Ascending aorta (tissue), 2 donors: ENCODE measurements at places on chromosomes 3 and 15. TPM values are rescaled to one million over a fixed set of nuclear protein-coding genes. Genes with fewer than 3 reads are reported as not detected.
A peak's percentile ranks its signal among the peaks of the same experiment; 100 is the strongest.

The SLC9C1 gene
- total RNA-seq: 0.32 TPM

The TGM4 gene
- total RNA-seq: not detected

The ADAMTSL3 gene
- 28.1 TPM for total RNA-seq

The HYAL1 gene
- total RNA-seq: 49.5 TPM

The BBX gene
- 18.0 TPM for total RNA-seq

DNA sequence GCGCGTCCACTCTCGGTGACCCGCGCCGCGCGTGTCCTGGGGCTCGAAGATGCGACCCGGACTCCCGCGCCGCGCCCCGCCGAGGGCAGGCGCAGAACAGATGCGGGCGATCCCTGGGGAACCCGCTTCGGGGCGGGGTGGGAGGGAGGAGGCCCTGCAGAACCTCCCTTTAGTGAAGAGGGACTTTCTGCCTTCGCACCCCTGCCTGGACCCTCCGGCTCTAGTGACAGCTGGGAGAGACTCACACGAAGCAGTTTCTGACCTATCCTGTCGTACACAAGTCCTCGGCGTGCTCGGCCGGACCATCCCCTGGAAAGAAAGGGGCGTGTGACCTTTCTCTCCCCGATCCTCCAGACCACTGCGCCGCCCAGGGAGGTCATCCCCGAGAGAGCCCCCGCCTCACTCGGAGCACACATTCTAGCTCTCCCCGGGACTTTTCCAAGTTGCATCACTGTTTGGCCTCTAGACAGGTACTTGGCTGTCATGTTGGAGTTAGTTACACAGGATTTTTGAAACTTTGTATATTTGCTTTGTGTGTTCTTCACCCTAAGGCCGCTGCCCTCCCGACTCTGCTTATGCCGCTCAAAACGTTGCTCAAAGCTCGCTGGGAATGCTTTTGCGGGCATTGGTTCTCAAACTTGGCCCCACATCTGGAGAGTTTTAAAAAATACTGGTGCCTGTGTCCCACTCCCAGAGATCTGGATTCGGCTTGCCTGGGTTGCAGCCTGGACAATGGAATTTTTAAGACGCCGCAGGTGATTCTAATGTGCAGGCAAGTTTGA lies 582 bp downstream of the CGNL1 start:
- peak; percentile 73 for DNase-seq
- H3K27ac ChIP-seq: peak overlapping the region; percentile 62
- H3K27me3 ChIP-seq: no peaks in the 10 kb centered on the region
- no peaks in the 10 kb centered on the region for H3K4me1 ChIP-seq

DNA sequence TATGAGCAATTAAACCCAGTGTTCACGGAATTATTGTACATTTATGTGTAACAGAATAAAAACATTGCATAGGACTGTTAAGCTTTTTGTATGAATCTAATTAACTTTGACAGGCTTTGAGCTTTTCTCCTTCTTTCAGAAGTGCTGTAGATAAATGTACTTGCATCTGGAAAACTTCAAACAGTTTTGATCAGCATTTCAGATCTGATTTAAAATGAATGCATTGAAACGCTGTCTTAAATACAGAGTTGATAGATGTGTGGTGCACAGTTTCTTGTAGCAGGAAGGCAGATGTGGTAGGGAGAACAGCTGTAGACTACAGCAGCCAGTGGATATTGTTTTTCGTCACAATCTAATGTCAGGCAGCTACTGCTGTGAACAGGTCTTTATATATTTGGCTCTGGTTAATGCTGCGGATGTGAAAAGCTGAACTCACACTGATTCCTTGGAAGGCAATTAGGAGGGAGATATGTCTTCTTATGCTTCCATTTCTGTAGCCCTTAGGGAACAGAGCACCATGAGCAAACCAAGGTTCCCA lies 193.8 kb upstream of the GOLIM4 start:
- H3K4me3 ChIP-seq: no peak overlapping the region
- H3K27ac ChIP-seq: no peak overlapping the region
- DNase-seq: no peak
- no peaks in the 10 kb centered on the region for H3K36me3 ChIP-seq
- H3K4me1 ChIP-seq: no peaks in the 10 kb centered on the region

DNA sequence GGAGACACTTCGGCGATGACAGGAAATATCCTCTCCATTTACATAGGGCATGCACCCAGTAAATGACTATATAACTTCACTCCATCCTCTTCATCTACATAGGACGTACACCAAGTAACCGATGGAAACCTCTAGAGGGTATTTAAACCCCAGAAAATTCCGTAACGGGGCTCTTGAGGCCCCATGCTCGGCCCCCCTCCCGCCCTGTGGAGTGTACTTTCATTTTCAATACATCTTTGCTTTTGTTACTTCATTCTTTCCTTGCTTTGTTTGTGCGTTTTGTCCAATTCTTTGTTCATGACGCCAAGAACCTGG lies 7.5 kb upstream of the FAM107A start:
- H3K27ac ChIP-seq: peak overlapping the region; percentile 60
- peaks cover 6% of the 10 kb centered on the region for H3K4me1 ChIP-seq
- H3K27me3 ChIP-seq: peaks cover 8% of the 10 kb centered on the region
- no peaks in the 10 kb centered on the region for H3K36me3 ChIP-seq
- H3K4me3 ChIP-seq: peak overlapping the region; percentile 68
- no peak for DNase-seq

The ACTL6A gene
- 23.9 TPM for total RNA-seq

DNA sequence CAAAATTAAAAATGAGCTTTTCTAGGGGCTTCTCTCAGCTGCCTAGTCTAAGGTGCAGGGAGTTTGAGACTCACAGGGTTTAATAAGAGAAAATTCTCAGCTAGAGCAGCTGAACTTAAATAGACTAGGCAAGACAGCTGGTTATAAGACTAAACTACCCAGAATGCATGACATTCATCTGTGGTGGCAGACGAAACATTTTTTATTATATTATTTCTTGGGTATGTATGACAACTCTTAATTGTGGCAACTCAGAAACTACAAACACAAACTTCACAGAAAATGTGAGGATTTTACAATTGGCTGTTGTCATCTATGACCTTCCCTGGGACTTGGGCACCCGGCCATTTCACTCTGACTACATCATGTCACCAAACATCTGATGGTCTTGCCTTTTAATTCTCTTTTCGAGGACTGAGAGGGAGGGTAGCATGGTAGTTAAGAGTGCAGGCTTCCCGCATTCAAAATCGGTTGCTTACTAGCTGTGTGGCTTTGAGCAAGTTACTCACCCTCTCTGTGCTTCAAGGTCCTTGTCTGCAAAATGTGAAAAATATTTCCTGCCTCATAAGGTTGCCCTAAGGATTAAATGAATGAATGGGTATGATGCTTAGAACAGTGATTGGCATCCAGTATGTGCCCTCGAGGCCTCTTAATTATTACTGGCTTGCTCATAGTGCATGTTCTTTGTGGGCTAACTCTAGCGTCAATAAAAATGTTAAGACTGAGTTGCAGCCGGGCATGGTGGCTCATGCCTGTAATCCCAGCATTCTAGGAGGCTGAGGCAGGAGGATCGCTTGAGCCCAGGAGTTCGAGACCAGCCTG lies 984 bp downstream of the CCR5 start:
- no peaks in the 10 kb centered on the region for H3K36me3 ChIP-seq
- H3K27ac ChIP-seq: no peak overlapping the region
- no peak for DNase-seq

The AGTR1 gene
- total RNA-seq: 20.0 TPM

The FBXL2 gene
- 33.4 TPM for total RNA-seq

DNA sequence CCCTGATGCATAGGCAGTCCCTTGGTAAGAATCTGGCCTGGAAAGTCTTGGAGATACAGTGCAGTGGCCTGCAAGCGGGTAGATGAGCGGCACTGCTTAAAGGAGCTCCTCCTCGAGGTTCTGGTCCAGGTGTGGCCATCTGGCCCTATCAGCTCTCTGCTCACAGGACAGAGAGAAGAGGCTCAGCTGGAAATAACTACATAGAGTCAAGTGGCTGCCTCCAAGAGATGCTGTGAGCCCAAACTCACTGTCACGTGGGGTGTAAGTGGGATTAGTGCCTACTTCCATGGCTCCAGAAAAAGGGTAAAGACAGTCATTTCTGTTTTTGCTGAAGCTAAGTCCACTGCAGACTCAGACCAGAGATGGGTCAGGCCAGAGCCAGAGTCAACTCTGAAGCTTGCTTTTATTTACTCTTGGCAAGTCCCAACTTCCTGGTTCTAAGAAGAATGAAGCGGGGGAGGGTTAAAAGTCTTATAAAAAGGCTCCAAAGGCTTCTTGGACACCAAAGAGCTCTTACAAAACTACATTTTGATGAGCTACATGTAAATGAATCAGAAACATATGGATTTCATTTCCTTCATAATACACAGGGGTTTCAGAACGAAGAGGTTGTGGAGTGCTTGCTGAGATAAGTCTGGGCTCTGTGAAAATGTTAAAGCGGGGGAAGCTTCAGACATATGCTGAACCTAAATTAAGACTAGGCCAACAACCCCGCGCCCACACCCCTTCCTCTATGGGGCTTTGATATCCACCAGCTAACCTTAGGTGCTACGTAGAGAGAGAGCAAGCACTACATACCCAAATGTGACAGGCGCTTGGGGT lies 77.1 kb downstream of the PDZRN3 start:
- no peak overlapping the region for H3K4me3 ChIP-seq
- H3K4me1 ChIP-seq: peaks cover 21% of the 10 kb centered on the region
- peak overlapping the region; percentile 83 for H3K27ac ChIP-seq
- H3K36me3 ChIP-seq: no peaks in the 10 kb centered on the region
- H3K27me3 ChIP-seq: no peaks in the 10 kb centered on the region

DNA sequence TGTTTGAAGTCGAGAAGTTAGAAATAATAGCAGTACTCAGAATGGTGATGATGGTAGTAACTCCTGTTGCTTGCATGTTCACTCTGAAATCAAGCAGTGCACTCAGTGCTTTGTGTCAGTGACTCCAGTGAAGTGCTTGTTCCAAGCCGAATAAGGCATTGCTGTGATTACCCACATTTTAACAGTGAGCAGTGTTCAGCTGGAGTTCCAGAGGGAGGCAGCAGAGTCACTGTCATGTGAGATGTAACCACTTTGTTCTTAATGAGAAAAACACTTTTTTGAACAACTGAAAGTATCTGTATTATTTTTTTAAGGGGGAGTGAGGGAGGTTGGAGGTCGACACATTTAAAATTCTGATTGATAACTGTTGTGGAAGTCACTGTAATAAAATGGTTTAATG lies 3.7 kb downstream of the MDFIC2 start:
- H3K27me3 ChIP-seq: no peaks in the 10 kb centered on the region
- H3K36me3 ChIP-seq: no peaks in the 10 kb centered on the region
- no peak for DNase-seq
- no peak overlapping the region for H3K4me3 ChIP-seq
- H3K4me1 ChIP-seq: no peaks in the 10 kb centered on the region

GRCh38 chr3:3189102-3189727 lies 9.7 kb upstream of the CRBN start:
- no peak overlapping the region for H3K27ac ChIP-seq
- no peaks in the 10 kb centered on the region for H3K36me3 ChIP-seq
- no peak for DNase-seq

The ECE2 gene
- total RNA-seq: not detected

- no peak overlapping the region for H3K4me3 ChIP-seq
- H3K36me3 ChIP-seq: no peaks in the 10 kb centered on the region
- no peaks in the 10 kb centered on the region for H3K27me3 ChIP-seq
- DNase-seq: peak; percentile 54
- no peak overlapping the region for H3K27ac ChIP-seq
Measured at GRCh38 chr3:134602440-134602814, 48.4 kb downstream of the KY start.

The KBTBD13 gene
- 0.21 TPM for total RNA-seq

- H3K4me1 ChIP-seq: no peaks in the 10 kb centered on the region
- H3K4me3 ChIP-seq: no peak overlapping the region
- no peaks in the 10 kb centered on the region for H3K36me3 ChIP-seq
- H3K27me3 ChIP-seq: no peaks in the 10 kb centered on the region
- DNase-seq: peak; percentile 80
Measured at GRCh38 chr3:176767385-176767784, 429.9 kb downstream of the TBL1XR1 start.

The PAK6 gene
- not detected for total RNA-seq

DNA sequence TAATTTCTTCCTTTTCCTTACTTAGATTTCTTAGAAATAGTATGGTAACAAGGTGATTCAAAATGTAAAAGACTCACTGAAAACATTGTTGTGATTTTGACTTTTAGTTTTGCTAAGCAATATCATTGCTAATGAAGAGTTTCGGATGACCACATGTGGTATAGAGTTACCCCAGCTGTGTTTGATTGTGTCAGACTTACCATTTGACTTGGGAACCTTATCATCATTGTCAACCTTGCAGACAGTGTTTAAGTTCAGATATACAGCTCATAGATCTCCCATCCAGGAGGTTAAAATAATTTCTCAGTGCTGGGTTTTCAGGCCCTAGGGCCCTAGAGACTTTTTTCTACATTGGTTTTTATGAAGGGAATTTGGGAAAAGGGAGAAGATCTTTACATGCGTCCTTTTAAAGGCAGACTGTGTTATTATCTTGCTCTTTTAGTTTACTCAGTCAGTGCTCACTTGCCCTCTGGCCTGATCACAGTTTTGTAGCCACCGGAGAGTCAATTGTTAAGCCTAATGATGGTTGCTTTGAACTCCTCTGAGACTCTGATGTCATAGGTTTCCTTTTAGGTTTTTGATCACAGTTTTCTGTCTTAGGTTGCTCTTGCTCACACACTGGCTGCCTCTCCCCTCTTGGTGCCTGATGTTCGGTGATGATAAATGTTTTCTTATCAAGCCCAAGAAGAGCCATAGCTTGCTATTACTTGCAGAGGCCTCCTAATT lies 133.5 kb upstream of the ZPLD1 start:
- H3K4me1 ChIP-seq: no peaks in the 10 kb centered on the region
- no peaks in the 10 kb centered on the region for H3K36me3 ChIP-seq
- no peak overlapping the region for H3K4me3 ChIP-seq
- no peak for DNase-seq
- H3K27ac ChIP-seq: no peak overlapping the region

The CCK gene
- total RNA-seq: not detected

The MESP2 gene
- total RNA-seq: not detected

GRCh38 chr3:143084856-143085731 lies 34.5 kb upstream of the CHST2 start:
- H3K4me1 ChIP-seq: no peaks in the 10 kb centered on the region
- H3K4me3 ChIP-seq: no peak overlapping the region
- H3K27ac ChIP-seq: no peak overlapping the region
- H3K27me3 ChIP-seq: no peaks in the 10 kb centered on the region

- no peak overlapping the region for H3K4me3 ChIP-seq
- H3K27ac ChIP-seq: no peak overlapping the region
- no peaks in the 10 kb centered on the region for H3K4me1 ChIP-seq
Measured at GRCh38 chr3:23465569-23465968, 262.4 kb downstream of the UBE2E2 start.

GRCh38 chr15:88613074-88613944 lies 7.8 kb upstream of the AEN start:
- H3K4me3 ChIP-seq: no peak overlapping the region
- H3K36me3 ChIP-seq: no peaks in the 10 kb centered on the region
- H3K27me3 ChIP-seq: no peaks in the 10 kb centered on the region
- no peak for DNase-seq
- no peaks in the 10 kb centered on the region for H3K4me1 ChIP-seq

GRCh38 chr3:45596290-45596791 lies 1.8 kb downstream of the LIMD1 start:
- H3K4me3 ChIP-seq: peak overlapping the region; percentile 81
- H3K36me3 ChIP-seq: no peaks in the 10 kb centered on the region
- no peak for DNase-seq
- peak overlapping the region; percentile 96 for H3K27ac ChIP-seq
- H3K27me3 ChIP-seq: no peaks in the 10 kb centered on the region
- peaks cover 56% of the 10 kb centered on the region for H3K4me1 ChIP-seq

GRCh38 chr3:194637066-194637465 lies 3.8 kb upstream of the TMEM44 start:
- peaks cover 11% of the 10 kb centered on the region for H3K36me3 ChIP-seq
- no peaks in the 10 kb centered on the region for H3K27me3 ChIP-seq
- H3K27ac ChIP-seq: no peak overlapping the region
- no peak overlapping the region for H3K4me3 ChIP-seq
- DNase-seq: no peak
